Smooth muscle cell of the umbilical artery (primary cell): ENCODE measurements at places on chromosomes 5 and 9. TPM values are rescaled to one million over a fixed set of nuclear protein-coding genes. Genes with fewer than 3 reads are reported as not detected.

MSMP gene
- total RNA-seq, result 0.30 and 0.55 TPM in 2 replicates

KCNT1 gene
- total RNA-seq, result not detected in 2 replicates

ARID3C gene
- total RNA-seq, result 0.18 TPM in 1 of 2 replicates, not detected in the other

TIGD6 gene
- 6.6 and 7.7 TPM in 2 replicates for total RNA-seq

TMEM215 gene
- total RNA-seq, result not detected in 2 replicates

PCDHGA4 gene
- 5.8 and 6.5 TPM in 2 replicates for total RNA-seq

LCN9 gene
- total RNA-seq, result not detected in 2 replicates

CCDC192 gene
- total RNA-seq, result not detected in 2 replicates

PCDHB9 gene
- total RNA-seq, result 0.18 and 0.30 TPM in 2 replicates

F12 gene
- 0.51 and 0.89 TPM in 2 replicates for total RNA-seq

DMRTA1 gene
- total RNA-seq, result 1.1 and 2.1 TPM in 2 replicates

PRLR gene
- 0.55 and 0.89 TPM in 2 replicates for total RNA-seq

C5orf52 gene
- not detected in 2 replicates for total RNA-seq

PCDHGA10 gene
- 6.8 and 8.6 TPM in 2 replicates for total RNA-seq

TNFSF15 gene
- 0.32 and 3.0 TPM in 2 replicates for total RNA-seq

CYLC2 gene
- not detected in 2 replicates for total RNA-seq

PCDHGA5 gene
- 0.89 and 0.92 TPM in 2 replicates for total RNA-seq

EDIL3 gene
- 182 and 237 TPM in 2 replicates for total RNA-seq

GRK6 gene
- 14.6 and 26.1 TPM in 2 replicates for total RNA-seq

PSAT1 gene
- total RNA-seq, result 90.3 and 118 TPM in 2 replicates
